ENCODE measurements at places on chromosomes 7 and 10.

DNA sequence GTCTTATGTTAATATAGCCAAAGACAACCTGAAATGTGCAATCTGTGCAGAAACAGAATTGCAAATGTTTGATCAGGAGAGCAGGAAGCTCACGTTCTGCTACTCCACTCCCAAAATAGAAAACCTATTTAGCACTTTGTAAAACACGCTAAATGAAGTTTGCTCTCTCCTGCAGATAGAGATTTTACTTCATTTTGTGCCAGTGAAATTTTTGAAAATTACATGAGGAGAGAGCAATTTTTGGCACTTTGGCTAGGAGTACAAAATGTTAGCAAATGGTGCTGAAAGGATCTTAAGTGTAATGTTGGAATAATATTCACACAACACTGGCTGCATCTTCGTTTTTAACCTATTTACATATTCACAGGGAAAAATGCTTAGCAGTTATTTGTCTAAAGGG is 61.9 kb downstream of the SEM1 start:
- DNase-seq: no peak

DNA sequence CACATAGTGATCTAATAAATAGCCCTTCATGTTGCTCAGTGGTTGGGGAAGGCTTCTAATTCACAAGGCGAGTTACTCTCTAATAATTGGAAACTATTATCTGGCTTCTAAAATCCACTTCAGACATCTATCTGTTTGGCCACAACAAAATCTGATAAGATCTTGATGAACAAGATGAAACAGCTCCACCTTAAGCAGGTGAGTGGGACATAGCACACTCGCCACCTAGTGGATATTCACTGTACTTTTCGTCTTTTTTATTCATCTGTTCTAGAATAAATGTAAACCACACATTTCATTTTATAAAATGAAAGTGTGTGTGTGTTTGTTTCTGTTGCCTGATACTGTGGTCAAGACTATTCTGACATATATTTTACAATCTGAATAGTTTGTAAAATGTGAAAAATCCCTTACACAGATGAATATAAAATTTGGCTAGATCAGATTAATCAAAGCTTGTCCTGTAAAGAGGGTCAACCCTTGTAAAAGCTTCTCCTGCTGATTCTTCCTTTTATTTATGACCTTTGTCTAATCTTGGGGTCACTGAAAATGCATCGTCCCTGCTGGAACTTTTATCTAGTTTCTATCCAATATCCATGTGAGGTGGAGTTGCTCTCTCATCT is 26.5 kb upstream of the CNTNAP2 start:
- DNase-seq: no peak

- no peak for DNase-seq
Measured at GRCh38 chr7:28165961-28166955, 14.3 kb downstream of the JAZF1 start.

DNA sequence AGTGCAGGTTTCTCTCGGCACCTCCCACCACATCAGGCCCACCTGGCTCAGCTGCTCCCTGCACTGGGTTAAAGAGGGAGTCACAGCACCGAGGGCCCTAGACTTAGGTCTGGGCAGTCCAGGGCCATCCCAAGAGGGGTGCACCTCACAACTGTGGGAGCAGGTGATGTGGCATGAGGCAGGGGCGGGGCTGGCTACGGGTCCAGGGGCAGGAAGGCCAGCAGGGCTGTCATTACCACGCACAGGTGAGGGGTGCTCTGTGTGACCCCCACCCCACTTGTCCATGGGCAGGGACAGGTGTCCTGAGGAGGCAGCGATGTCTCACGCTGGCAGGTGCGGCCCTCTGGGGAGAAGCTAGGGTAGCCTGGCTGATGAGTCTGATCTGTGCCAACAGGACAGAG is 40.5 kb upstream of the DPYSL4 start:
- no peak for DNase-seq

- DNase-seq: no peak
Measured at GRCh38 chr7:133491846-133492652, 239.2 kb downstream of the EXOC4 start.

Data from CD4-positive, alpha-beta T cell treated with Interferon gamma for 1 hour (primary cell).